Activated CD8-positive, alpha-beta memory T cell treated with anti-CD3 and anti-CD28 coated beads for 4 hours (primary cell): ENCODE measurements at places on chromosomes 16 and 17.

DNA sequence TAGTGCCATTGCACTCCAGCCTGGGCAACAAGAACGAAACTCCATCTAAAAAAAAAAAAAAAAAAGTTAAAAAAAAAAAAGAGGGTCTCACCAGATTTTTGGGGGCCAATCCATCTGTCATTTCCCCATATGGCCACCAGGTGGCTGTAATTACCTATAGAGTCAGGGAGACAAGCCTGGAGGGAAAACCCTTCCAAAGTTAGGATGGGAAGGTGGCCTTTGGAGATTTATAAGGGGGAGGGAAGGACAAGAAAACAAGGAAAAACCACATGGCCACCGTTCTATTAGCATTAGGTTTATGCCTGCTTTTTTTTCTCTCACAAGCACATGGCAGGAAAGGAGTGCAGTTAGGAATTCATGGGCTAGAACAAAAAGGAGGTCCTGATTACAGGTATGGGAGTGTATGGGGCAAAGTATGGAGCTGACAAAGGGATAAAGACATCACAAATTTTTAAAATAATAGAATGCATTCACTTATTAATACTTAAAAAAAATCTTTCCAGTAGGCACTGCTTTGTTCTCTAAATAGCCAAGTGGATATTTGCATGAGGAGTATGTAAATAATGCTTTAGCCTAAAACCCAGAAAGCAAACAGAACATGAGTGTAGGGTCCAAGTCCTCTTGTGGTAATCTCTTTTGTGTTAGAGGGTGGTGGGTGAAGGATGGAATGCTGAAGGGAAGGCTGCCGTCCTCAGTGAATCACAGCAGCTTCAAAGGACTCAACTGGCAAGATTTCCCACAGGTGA lies 5.1 kb downstream of the CYB5D1 start:
- DNase-seq: no peak

- no peak for DNase-seq
Observed at GRCh38 chr16:50244140-50244503, 22.2 kb upstream of the ADCY7 start.

GRCh38 chr16:20918486-20919239 lies 18.1 kb downstream of the LYRM1 start:
- DNase-seq: no peak

DNA sequence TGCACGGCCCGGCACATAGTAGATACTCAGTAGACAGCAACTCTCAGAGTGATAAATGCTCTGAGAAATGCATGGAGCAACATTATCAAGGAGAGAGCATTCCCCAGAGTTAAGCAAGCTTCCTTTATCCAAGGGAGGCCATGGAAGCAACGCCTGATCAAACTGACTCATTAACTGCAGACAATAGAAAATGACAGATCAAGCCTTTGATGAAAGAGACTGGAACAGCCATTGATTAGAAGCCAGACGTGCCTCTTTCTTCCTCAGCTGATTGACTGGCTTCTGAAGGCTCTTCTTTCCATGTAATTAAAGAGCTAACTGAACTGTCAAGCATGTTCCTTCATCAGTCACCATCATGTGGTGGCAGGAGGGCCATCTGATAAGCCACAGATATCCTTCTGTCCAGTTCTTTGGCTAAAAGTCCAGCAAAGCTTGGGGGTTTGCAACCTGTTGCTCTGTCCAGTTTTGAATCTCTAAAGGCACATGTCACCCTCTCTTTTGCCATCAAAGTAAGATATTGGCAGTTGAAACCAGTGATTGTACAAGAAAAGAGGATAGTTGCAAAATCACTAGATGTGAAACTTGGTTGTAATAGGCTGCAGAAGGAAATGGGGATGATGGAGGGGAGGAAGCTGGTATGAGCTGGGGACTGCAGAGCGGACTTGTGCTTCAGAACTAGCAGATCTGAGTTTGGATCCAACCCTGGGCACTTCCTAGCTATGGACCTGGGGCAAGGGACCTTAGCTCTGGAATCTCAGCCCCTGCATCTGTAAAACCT lies 188.0 kb downstream of the HAPSTR1 start:
- DNase-seq: no peak

GRCh38 chr16:47392081-47392480 lies 68.8 kb downstream of the ITFG1 start:
- DNase-seq: no peak

- no peak for DNase-seq
Observed at GRCh38 chr17:19705201-19705600, 11.2 kb downstream of the SLC47A2 start.
